ENCODE measurements at places on chromosomes 7 and 10.

DNA sequence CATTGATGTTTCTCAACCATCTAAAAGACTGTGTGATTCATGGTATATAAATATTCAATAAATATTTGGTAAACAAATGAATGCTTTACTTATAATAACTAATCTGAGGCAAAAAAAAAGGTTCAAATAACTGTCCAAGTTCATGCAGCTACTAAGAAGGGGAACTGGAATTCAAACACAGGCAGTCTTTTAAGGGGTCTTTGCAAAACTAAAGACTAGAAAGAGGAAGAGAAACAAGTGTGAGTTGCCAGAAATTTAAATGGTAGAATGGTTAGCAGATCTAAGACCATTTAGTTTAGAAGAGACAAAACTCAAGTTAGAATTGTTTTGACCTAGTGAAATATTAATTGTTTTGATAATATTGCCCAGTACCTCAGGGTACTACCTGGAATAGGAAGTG is 642.0 kb upstream of the LRRN3 start:
- no peaks in the 10 kb centered on the region for H3K4me1 ChIP-seq
- no peaks in the 10 kb centered on the region for H3K36me3 ChIP-seq
- no peak overlapping the region for H3K4me3 ChIP-seq
- no peaks in the 10 kb centered on the region for H3K27me3 ChIP-seq
- H3K27ac ChIP-seq: no peak overlapping the region

- no peak for DNase-seq
- no peaks in the 10 kb centered on the region for H3K36me3 ChIP-seq
- no peak overlapping the region for H3K27ac ChIP-seq
- peak overlapping the region; percentile 77 for H3K4me3 ChIP-seq
Observed at GRCh38 chr10:49114718-49115014, 656 bp downstream of the VSTM4 start.

- no peaks in the 10 kb centered on the region for H3K27me3 ChIP-seq
- H3K4me1 ChIP-seq: peaks cover 36% of the 10 kb centered on the region
- no peak for DNase-seq
Observed at GRCh38 chr7:157404845-157405481, 68.2 kb downstream of the DNAJB6 start.

GRCh38 chr10:538895-539294 is 150.6 kb downstream of the DIP2C start:
- H3K27ac ChIP-seq: no peak overlapping the region
- peaks cover 19% of the 10 kb centered on the region for H3K27me3 ChIP-seq
- no peak for DNase-seq

DNA sequence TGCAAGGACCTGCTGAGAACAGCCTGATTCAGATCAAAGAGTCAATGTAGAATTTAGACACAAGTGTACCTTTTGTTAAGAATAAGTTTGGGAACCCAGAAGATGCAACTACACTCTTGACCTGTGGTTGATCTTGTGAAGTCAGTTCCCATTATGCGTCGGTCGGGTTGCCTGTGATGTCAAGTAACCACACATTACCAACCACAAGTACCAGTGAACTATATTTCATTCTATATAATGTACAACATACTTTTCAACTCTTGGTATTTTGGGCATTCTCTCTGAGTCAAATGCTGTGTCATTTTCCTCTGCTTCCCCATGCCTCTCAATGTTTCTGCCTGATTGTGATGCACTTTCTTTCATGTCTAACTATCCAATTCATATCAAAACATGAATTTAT is 426.2 kb downstream of the ETV1 start:
- H3K4me3 ChIP-seq: no peak overlapping the region
- no peaks in the 10 kb centered on the region for H3K27me3 ChIP-seq
- H3K27ac ChIP-seq: no peak overlapping the region
- no peaks in the 10 kb centered on the region for H3K4me1 ChIP-seq
- H3K36me3 ChIP-seq: no peaks in the 10 kb centered on the region
- no peak for DNase-seq

DNA sequence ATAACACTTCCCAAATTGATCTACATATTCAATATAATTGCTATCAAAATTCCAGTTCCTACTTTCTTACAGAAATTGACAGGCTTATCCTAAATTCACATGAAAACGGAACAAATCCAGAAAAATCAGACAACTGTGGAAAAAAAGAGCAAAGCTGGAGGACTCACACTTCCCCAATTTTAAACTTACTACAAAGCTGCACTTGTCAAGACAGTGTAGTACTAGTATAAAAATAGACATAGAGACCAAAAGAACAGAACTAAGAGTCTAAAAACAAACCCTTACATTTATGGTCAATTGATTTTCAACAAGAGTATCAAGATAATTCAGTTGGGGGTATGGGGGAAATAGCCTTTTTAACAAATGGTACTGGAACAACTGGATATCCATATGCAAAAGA is 27.5 kb downstream of the LMBR1 start:
- no peak overlapping the region for H3K27ac ChIP-seq
- peaks cover 16% of the 10 kb centered on the region for H3K36me3 ChIP-seq
- peaks cover 2% of the 10 kb centered on the region for H3K4me1 ChIP-seq
- H3K27me3 ChIP-seq: peaks cover 2% of the 10 kb centered on the region

DNA sequence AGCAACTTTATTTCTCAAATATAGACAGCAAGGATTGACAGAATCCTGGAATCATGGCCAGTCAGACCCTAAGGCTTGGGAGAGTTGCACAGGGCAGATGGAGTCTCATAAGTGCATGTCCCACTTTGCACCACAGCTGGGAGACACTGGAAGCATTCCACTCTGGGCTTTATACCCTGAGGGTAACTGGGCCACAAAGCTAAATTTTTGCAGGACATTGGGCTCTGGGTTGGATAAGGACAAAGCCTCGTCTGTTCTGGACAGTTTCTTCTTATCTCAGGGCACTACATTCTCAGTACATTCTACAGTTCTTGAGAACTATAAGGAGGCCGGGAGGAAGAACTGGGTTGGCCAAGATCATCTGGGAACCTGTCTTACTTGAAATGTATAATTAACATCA is 158.3 kb upstream of the IGFBP3 start:
- H3K36me3 ChIP-seq: no peaks in the 10 kb centered on the region
- no peaks in the 10 kb centered on the region for H3K27me3 ChIP-seq
- no peak overlapping the region for H3K27ac ChIP-seq
- no peak overlapping the region for H3K4me3 ChIP-seq
- H3K4me1 ChIP-seq: no peaks in the 10 kb centered on the region

DNA sequence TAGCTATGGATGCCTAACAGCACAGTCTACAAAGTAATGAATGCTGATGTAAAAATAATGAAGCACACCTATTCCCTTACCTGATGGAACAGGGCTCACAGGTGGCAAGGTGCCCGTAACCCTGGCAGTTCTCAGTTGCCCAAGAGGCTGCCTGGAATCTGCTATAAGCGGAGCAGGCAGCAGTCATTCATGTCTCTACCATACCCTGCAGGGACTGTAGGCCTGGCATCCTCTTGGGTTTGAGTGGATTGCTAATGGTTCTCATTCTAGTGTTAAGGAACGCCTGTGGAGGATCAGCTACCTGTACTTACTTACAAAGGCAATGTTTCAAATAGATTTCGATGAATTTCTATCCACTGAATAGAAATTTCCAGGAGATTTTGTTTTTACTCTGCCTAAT is 38.4 kb downstream of the BAIAP2L1 start:
- H3K27me3 ChIP-seq: peaks cover 8% of the 10 kb centered on the region
- H3K4me1 ChIP-seq: no peaks in the 10 kb centered on the region
- DNase-seq: no peak
- no peak overlapping the region for H3K27ac ChIP-seq
- H3K36me3 ChIP-seq: no peaks in the 10 kb centered on the region

- no peak overlapping the region for H3K4me3 ChIP-seq
- H3K27ac ChIP-seq: no peak overlapping the region
- H3K27me3 ChIP-seq: peaks cover 11% of the 10 kb centered on the region
- peaks cover 5% of the 10 kb centered on the region for H3K4me1 ChIP-seq
Observed at GRCh38 chr7:151299940-151300645, 41.5 kb upstream of the NUB1 start.

GRCh38 chr7:158586499-158587161 is 993 bp downstream of the PTPRN2 start:
- H3K36me3 ChIP-seq: no peaks in the 10 kb centered on the region
- no peak overlapping the region for H3K27ac ChIP-seq
- H3K27me3 ChIP-seq: peaks cover 16% of the 10 kb centered on the region
- H3K4me1 ChIP-seq: peaks cover 8% of the 10 kb centered on the region
- DNase-seq: no peak
- H3K4me3 ChIP-seq: no peak overlapping the region

- H3K27me3 ChIP-seq: no peaks in the 10 kb centered on the region
- DNase-seq: peak; percentile 66
- H3K36me3 ChIP-seq: no peaks in the 10 kb centered on the region
- H3K27ac ChIP-seq: no peak overlapping the region
- H3K4me3 ChIP-seq: no peak overlapping the region
Observed at GRCh38 chr10:73529089-73529832, 33.4 kb upstream of the PPP3CB start.

- DNase-seq: no peak
- peak overlapping the region; percentile 46 for H3K27ac ChIP-seq
- H3K4me1 ChIP-seq: peaks cover 24% of the 10 kb centered on the region
- H3K36me3 ChIP-seq: no peaks in the 10 kb centered on the region
- no peak overlapping the region for H3K4me3 ChIP-seq
- H3K27me3 ChIP-seq: peaks cover 5% of the 10 kb centered on the region
Observed at GRCh38 chr10:104351061-104351702, 2.5 kb upstream of the CFAP58 start.

- DNase-seq: no peak
- peaks cover 10% of the 10 kb centered on the region for H3K27me3 ChIP-seq
- H3K36me3 ChIP-seq: no peaks in the 10 kb centered on the region
- H3K4me1 ChIP-seq: peaks cover 38% of the 10 kb centered on the region
Observed at GRCh38 chr7:77426052-77426404, 9.9 kb upstream of the GSAP start.

DNA sequence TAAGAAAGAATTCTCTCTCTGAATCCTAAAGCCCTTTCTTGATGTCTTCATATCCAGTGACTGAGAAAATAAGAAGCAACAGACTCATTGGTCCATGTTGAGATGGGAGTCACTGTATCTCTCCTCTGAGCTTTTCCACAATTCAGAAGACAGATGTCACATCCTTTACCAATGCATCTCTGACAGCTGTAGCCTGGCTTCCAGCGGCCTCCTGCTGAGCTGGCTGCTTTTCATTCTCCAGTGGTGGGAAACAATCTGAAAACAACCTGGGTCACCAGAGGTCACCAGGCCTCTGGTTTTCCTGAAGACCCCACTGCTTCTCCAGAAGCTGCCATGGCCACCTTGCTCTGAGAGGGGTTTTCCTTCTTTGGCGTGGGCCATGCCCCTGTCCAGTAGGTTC is 18.3 kb upstream of the RPA3 start:
- peaks cover 19% of the 10 kb centered on the region for H3K4me1 ChIP-seq
- no peak overlapping the region for H3K4me3 ChIP-seq
- DNase-seq: no peak
- H3K27me3 ChIP-seq: no peaks in the 10 kb centered on the region

GRCh38 chr7:93992421-93993110 is 11.6 kb downstream of the BET1 start:
- H3K4me3 ChIP-seq: no peak overlapping the region
- H3K4me1 ChIP-seq: peaks cover 6% of the 10 kb centered on the region
- no peak for DNase-seq
- no peaks in the 10 kb centered on the region for H3K27me3 ChIP-seq

- peaks cover 7% of the 10 kb centered on the region for H3K4me1 ChIP-seq
- peak overlapping the region; percentile 57 for H3K4me3 ChIP-seq
- no peaks in the 10 kb centered on the region for H3K36me3 ChIP-seq
- DNase-seq: no peak
- H3K27me3 ChIP-seq: peaks cover 9% of the 10 kb centered on the region
Observed at GRCh38 chr10:22159180-22159579, 58.6 kb downstream of the EBLN1 start.

DNA sequence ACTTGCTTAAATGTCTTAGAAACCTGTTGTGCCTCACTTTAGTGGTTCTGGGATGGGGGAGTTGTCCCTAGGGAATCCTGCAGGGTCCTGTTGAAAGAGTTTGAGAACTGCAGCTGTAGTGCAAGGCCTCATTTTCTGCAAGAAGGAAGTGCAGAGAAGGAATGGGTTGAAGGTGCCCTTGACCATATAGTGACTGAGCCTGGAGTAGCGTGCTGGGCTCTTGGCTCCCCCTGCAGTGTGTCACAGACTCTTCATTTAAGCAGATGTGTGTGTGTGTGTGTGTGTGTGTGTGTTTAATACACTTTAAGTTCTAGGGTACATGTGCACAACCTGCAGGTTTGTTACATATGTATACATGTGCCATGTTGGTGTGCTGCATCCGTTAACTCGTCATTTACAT is 92.2 kb downstream of the GRK5 start:
- peaks cover 86% of the 10 kb centered on the region for H3K4me1 ChIP-seq
- DNase-seq: peak; percentile 17
- peak overlapping the region; percentile 22 for H3K4me3 ChIP-seq

DNA sequence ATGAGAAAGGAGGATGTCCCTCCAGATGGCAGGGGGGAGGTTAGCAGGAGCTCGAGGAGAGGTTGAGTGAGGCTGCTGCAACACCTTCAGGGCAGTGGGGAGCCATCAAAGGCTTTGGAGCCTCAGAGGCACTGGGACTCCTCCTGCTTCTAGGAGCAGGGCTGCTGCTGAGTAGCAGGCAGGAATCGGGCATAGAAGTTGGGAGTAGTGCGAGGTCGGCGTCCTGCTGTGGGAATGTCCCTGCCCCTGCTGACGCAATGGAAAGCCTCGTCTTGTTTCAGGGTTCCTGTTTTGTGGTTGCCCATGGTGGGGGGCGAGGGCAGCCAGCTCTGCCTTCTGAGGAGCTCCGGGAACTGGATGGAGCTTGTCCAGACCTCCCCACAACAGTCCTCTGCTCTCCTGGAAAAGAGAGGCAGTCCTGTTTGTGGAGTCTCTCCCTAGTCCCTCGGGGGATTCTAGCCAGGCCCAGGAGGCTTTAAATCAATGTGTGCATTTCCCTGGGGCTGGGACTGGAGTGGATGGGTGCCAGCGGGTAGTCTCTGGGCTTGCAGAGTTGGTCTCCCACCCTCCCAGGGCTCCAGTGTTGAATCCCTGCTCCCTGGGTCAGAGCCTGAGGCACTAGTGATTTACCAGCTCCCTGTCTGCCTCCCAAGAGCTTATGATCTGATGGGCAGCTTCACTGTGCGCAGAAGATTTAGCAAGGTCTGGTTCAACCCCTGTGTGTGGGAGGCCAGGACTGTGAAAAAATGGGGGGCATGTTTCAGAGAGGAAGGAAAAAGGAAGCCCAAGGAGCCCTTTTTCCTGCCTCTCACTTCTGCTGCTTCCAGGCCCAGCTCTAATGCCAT is 98.7 kb upstream of the PPIF start:
- H3K4me3 ChIP-seq: peak overlapping the region; percentile 57
- H3K27ac ChIP-seq: peak overlapping the region; percentile 84
- DNase-seq: no peak
- H3K36me3 ChIP-seq: no peaks in the 10 kb centered on the region
- H3K4me1 ChIP-seq: peaks cover 95% of the 10 kb centered on the region

Measured in immature natural killer cell (primary cell).